ENCODE measurements at places on chromosomes 16 and 17.

GRCh38 chr17:76943202-76943601 lies 75.0 kb downstream of the MGAT5B start:
- DNase-seq, result no peak

DNA sequence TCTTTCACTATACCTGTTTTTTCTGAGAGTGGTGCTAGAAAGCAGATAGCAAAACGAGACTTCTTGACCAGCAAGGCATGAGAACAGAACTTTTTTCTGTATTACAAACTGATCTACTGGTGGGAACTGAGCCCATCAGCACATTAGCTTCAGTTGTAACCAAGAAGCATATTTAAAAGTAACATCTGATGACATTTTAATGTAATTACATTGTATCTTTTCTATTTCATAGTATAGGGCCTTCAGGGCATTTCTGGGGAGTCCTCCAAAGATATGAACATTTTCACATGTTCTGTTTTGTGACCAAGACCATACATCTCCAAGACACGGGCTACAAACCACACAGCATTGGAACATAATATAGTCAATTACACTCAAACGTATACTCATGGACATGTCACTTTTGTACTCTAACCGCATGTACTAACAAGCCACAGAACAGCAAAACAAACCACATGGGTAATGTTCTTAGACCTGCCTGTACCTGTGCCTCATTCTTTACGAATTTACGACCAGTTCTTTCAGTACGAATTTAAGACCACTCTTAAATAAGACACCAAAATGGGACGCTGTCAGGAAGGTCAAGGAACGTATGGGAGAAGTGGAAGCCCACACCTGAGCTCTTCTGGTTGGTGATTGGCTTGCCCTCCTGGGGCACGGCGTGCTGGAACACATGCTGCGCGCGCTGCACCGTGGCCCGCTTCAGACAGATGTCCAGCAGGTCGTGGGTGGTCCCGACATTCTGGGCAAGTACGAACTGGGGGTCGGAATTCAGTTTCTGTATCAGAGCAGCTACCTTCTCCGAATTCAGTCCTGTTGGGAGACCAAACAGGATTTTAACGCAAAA lies 825 bp downstream of the BLMH start:
- peak; percentile 7 for DNase-seq

- DNase-seq, result no peak
Measured at GRCh38 chr16:12447556-12447955, 356.1 kb downstream of the CPPED1 start.

DNA sequence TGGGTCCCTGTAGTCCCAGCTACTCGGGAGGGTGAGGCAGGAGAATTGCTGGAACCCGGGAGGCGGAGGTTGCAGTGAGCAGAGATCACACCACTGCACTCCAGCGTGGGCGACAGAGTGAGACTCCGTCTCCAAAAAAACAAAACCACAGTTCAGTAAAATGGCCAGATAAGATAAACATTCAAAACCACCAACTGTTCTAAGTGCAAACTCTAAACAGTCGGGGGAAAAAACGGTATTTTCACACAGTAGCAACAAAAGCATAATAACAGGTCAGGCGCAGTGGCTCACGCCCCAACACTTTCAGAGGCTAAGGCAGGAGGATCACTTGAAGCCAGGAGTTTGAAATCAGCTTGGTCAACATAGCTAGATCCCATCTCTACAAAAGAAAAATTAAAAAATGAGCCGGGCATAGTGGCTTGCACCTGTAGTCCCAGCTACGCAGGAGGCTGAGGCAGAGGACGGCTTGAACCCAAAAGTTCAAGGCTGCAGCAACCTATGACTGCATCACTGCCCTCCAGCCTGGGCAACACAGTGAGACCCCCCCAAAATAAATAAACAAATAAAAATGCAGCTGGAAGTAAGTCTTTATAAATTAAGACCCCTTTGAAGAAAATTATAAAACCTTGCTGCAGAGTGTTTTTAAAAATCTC lies 10.8 kb upstream of the HASPIN start:
- no peak for DNase-seq

- no peak for DNase-seq
Measured at GRCh38 chr16:47492428-47493377, 31.6 kb downstream of the PHKB start.

- DNase-seq, result peak; percentile 2
Measured at GRCh38 chr16:1785846-1786170, 3.0 kb downstream of the NUBP2 start.

GRCh38 chr16:21083729-21084268 lies 66.8 kb downstream of the DNAH3 start:
- peak; percentile 35 for DNase-seq

DNA sequence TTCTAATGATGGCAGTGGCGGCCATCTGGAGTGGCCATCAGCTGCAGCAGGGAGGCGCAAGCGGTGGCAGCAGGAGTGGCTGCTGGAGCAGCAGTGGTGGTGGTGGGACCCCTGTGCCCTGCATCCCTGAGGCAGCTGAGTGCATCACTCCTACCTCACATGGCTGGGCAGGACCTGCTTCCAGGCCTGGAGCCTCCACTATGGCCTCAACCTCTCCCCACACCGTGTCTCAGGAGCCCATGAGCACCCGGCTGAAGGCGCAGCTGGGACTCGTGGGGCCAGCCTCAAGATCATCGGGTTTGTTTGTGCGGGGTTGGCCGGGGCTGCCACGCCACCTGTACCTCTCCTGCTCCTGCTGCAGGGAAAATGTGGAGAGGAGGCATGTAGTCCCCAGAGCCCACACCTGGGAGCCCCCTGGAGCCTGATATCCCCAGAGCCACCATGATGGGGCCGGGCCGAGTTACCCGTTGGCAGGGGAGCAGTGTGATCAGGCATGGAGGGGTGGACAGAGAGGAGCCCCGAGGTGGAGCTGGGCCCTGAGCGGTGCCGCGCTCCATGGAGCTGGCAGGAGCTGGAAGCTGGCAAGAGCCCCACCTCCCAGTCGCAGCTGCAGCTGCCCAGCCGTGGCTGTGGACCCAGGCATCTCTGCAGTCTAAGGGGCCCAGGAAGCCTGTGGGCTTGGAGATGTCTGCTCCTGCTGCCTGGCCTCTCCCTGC lies 16.7 kb downstream of the RHOT1 start:
- no peak for DNase-seq

- no peak for DNase-seq
Measured at GRCh38 chr16:10979717-10980601, 35.6 kb downstream of the CLEC16A start.

DNA sequence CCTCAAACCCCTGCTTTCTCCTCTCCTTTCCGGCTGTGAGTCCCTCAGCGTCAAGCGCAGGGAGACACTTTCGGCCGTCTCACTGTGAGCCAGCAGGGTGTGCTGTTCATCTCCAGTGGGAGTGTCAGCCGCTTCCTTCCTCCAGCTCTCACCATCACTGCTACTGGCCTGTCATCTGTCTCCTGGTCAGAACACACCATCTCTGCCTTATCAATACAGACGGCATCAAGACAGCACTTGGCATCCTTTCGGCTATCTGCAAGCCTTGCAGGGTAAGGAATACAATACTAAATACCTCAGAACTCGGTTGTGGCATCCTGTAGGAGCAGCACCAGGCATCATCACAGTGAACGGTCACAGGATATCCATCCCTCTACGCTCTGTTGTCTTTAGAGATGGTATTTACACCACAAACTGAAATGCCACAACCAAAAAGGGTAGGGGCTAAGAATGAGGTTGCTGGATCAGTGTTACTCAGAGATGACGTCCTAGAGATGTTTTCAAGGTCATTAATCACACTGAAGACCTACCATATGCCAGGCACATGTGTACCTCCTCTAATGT lies 20.7 kb upstream of the CMTM4 start:
- DNase-seq, result no peak

GRCh38 chr17:9086577-9086976 lies 65.3 kb downstream of the NTN1 start:
- DNase-seq, result no peak

GRCh38 chr17:2837147-2837561 lies 40.9 kb downstream of the RAP1GAP2 start:
- DNase-seq, result peak; percentile 38

GRCh38 chr17:81741594-81742452 lies 29.7 kb downstream of the SLC25A10 start:
- DNase-seq, result no peak

DNA sequence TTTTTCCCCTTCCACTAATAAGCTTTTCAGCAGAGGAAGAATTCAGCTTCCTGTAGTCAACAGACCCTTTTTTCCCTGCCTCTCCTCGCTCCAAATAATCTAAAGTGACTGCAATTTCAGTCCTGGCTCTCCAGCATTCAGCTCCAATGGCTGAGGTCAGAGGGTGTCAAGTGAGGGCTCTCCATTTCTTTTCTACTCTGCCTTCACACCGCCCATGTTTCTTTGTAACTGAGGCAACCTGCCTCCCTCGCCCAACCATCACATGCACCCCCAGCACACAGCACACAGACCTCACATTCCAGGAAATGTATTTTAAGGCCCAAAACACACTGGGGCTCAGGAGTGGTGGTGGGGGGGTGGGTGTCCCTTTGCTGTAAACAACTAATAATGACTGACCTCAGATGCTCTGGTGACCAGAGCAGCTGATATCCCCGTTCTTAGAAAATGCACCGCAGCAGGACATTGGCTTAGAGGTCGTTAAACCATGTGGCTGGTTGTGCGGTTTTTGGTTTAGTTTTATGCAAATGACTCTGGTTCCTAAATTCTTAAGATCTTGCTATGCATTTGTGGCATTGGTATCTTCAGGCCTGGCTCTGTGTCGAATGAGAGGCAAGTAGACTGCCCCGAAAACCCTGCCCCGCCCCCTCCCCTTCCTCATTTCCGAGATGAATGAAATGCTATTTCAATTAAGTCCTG lies 203.6 kb downstream of the ZFHX3 start:
- DNase-seq, result no peak

- DNase-seq, result no peak
Measured at GRCh38 chr17:82198092-82198491, 14.6 kb downstream of the CCDC57 start.

DNA sequence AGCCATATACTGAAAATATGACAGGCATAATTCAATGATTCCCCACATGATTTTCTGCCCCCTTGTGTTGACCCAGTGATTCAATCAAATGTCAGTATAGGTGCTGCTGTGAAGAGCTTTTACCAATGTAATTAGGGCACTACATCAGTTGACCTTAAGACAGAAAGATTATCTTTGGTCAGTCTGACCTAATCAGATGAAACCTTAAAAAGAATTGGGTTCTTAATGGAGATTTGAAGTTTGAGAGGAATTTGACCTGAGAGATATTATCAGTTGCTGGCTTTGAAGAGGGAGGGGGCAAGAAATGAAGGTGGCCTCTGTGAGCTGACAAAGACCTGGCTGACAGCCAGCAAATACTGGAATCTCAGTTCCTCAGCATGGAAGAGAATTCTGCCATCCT lies 358.7 kb upstream of the CA10 start:
- no peak for DNase-seq

- DNase-seq, result no peak
Measured at GRCh38 chr17:63537991-63538692, 12.1 kb upstream of the DCAF7 start.

DNA sequence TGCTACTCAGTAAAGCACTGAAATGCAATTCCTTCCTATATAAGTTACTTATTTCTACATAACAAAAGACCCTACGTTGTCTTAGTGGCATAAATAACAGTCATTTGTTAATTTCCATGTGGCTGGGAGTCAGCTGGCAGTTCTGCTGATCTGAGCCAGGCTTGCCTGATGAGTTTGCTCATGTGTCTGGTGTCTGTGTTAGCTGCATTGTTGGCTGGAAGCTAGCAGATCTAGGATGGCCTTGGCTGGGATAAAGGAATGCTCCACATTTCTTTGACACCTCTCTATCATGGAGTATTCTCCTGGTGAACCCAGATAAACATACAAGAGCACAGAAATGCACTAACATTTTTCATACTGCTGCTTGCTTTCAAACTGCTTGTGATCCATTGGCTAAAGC lies 264.4 kb upstream of the MON1B start:
- no peak for DNase-seq

DNA sequence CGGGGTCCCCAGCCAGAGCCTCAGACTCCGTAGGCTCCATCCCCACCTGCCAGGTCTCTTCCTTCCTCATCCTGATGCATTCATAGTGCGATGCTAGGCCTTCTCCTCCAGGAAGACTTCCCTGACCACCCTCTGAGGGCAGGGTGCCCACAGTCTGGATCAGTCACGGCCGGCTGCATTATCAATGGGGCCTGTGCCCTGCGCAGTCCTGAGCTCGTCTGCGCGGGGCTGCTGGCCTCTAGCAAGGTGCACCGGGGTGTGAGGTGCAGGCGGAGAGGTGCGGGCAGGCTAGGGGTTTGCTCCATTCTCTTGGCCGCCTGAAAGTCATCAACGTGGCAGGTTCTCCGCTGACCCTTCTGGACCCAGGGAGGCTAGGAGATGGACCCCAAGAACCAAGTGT lies 56.9 kb upstream of the ACSF3 start:
- no peak for DNase-seq

GRCh38 chr16:86663685-86664521 lies 85.6 kb downstream of the FOXL1 start:
- DNase-seq, result no peak

DNA sequence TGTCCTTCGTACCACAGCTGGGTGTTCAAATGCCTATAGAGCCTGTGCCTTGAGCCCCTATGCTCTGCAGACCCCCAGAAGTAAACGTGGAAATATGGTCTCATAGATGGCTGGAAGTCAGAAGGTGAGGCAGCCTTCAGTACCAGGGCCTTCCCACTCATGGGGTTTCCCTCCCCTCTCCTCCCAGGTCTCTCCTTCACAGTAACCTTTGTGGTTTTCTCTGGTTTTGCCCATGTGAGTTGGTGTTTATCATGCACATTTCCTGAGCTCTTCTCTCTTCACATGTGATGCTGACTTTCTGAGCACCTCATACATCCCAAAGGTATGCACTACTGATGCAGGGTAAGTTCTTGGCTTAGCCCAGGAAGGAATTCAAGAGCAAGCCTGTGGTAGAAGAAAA lies 35.4 kb downstream of the TMEM114 start:
- no peak for DNase-seq

DNA sequence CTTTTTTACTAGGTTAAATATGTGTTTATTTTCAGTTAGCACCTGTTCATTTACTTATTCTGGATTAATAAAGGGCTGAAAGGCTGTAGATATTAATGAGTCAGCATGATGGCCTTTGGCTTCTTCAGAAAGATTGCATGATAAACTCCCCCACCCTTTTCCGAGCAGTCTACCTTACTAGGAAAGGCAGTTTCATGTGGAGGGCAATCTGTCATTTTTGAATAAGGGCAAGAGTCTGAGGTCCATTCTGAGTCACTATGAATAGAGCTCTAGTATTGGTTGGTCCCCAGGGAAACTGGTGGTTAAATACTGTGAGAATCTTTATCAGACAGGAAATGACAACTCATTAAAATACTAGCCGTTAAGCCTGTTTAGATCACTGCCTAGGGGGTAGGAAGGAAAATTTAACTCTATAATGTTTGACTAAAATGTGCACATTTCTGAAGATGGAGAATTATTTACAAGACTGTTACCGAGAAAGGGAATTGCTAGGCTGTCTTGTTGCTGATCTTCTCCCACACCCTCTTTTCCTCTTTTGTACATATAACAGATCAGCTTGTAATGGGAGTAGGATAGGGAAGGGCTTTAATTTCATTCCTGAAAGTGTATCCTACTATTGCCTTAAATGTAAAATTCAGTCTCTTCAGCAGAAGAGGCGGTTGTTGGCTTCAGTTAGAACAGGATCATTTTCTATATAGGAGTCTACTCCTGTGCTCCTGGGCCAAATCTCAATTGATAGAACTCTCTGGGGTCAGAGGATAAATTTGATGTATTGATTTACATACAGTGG lies 63.3 kb downstream of the TUBD1 start:
- DNase-seq, result no peak

Measured in activated gamma-delta T cell treated with Interleukin-2 at 50 U/mL for 16 hours (primary cell).